ENCODE measurements at places on chromosomes 7 and 10.
A peak's percentile ranks its signal among the peaks of the same experiment; 100 is the strongest.

GRCh38 chr7:30352169-30352568 is 67.8 kb downstream of the ZNRF2 start:
- no peak for DNase-seq

- no peak for DNase-seq
Measured at GRCh38 chr10:85900487-85900886, 466.1 kb downstream of the GRID1 start.

- no peak for DNase-seq
Measured at GRCh38 chr10:31619531-31620061, 300.6 kb downstream of the ZEB1 start.

GRCh38 chr7:126001349-126001748 is 1071.7 kb upstream of the POT1 start:
- DNase-seq = no peak

GRCh38 chr10:122525788-122526187 is 34.8 kb upstream of the DMBT1 start:
- DNase-seq = no peak

GRCh38 chr10:53009961-53010907 is 237.7 kb upstream of the MBL2 start:
- DNase-seq = no peak

DNA sequence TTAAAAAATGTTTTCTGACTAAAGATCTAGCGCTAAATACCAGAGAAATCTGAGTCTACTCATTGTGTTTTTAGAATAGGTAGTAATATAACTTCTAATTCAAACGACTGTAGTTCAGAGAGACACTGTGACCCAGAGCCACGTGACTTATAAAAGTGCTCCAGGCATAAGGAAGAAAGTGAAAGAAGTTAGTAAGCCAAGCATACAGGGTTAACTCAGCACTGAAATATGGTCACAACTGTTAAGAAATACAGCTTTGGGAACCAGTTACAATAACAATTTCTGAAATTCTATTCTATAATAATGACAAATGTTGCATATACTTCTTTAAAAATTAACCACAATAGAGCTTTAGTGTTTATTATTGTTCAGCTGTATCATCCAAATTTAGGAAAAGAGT is 119.1 kb downstream of the TFEC start:
- no peak for DNase-seq

DNA sequence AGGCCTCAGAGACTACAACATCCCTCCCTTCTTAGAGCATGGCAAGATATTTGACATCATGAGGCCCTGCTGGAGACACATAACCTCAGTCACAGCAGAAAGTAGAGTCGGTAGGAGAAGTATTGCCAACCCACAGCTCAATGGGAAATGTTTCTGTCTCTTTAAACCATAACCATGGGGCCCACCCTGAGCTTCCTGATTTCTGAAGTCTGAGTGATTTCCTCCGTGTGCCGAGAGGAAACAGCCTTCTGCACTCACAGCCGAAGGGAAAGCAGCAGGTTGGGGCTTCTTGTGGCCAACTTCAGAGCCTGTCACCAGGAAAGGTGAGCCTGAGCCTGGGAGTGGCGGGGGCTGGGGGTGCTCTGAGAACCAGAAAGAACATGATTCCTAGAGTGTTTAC is at the start of gene GIMAP1:
TSS of gene GIMAP1 (plus strand) at position 246 of the 400 bp plus-strand sequence. CDS start 2,435 bp downstream, outside the sequence.
- DNase-seq = no peak

- DNase-seq = no peak
Measured at GRCh38 chr7:117445206-117445605, 17.9 kb upstream of the ASZ1 start.

DNA sequence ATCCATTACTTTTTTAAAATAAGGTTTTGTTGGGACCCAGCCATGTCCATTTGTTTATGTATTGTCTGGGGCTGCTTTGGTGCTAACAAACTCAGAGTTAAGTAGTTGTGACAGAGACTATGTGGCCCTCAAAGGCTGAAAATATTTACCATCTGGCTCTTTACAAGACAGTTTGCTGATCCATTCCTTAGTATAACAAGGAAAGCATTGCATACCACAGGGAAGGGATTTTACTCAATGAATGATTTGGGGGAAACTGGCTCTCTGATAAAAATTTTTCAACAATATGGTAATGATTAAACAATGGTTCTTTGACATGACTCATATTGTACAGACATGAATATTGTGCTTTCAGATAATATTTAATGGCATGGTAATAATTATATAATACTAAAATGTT is 738.1 kb downstream of the KCNMA1 start:
- no peak for DNase-seq

GRCh38 chr10:108204528-108205305 is 1040.2 kb upstream of the SORCS1 start:
- no peak for DNase-seq

- DNase-seq = peak; percentile 6
Measured at GRCh38 chr10:13271552-13272163, 28.2 kb downstream of the PHYH start.

DNA sequence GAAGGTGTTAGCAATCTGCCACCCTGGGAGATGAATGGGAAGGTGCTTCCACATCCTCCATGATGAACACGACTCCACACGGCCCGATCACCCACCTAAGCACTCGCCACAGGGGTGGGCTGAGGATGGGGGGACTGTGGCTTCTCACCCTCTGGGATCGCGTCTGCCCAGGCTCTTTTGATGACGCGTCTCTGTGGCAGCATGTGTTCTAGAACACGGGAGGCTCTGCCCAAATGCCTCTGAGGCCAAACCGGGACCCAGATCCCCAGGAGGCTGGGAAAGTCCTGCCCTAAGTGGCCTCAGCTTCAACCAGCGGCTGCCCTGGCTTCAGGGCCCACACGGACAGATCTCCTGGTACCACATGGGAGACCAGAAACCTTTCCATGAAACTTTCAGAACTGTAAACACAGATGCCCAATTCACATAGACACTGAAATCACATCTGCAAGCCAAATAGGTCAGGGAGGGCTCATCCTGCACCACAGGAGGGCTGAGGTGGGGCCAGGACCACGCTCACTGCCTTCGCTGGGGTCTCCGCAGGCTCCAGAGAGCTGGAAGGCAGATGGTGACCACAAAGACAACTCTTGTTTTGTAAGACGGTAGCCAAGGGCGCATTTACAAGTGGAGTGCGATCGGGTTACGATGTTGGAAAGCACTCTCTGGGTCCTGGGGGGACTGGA is 200.6 kb downstream of the PTPRN2 start:
- no peak for DNase-seq

DNA sequence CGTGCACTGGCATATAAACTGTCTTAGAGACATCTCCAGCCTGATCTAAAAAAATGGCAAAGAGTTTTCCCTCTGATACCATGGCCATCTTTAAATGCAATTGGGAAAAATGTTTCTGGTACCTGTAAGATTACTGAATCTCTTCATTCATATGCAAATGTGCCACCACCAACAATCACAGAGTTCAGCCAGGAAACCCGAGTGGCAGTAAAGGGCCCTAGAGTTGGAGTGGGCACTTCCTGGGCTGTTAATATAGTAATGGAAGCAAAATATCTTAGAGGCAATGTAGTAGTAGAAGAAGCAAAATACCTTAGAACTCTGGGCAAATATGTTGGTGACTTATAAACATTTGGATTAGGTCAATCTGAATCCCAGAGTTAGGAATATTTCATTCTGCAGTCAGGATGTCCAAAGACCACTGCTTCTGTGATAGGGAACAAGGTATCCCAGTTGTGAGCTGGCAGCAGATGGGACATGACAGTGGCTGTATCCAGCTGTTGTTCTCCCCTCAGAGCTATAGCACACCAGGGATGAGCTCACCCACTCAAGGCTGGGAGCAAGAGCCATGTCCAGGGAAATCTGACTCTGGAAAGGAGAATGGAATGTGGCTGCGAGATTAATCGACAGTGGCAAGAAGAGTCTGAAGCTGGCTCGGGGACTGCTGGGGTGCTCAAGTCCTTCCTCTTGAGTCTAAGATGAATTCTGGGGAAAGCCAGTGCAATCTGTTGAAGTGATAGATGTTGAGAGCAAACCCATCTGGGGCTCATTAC is 332.1 kb downstream of the PHTF2 start:
- DNase-seq = no peak

DNA sequence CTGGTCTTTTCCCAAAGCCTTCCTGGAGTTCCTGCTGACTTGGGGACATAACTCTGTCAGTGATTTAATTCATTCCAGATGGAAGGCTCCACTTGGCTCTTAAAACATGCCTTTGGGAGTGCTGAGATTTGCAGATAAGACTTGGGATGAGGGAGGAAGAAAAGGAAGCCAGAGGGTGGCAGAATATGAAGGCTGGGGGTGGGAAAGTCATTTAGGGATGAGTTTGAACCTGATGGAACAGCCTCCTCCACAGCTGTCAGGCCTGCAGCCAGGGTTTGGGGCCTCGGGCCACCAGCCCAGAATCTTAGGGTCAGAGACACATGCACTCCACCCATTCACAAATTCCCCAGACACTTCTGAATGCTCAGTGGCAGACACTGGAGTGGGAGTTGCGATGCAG is 28.4 kb upstream of the EIF5AL1 start:
- no peak for DNase-seq

DNA sequence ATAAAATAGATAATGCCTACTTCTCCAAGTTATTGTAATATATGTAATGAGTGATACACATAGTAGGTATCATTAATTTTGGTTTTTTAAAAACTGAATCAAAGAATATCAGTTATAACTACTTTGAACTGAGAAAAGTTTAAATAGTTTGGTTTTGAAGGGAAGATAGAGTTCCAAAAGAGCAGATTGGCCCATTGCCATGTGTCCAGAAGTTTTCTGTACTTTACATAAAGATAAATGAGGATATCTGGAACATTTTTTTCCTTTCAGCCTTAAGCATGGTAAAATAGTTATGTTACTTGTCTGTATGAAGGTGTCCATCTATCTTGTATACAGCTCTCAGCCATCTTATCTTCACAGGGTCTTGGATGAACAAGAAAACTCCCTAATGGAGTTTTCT is 97.9 kb upstream of the MXI1 start:
- DNase-seq = no peak

DNA sequence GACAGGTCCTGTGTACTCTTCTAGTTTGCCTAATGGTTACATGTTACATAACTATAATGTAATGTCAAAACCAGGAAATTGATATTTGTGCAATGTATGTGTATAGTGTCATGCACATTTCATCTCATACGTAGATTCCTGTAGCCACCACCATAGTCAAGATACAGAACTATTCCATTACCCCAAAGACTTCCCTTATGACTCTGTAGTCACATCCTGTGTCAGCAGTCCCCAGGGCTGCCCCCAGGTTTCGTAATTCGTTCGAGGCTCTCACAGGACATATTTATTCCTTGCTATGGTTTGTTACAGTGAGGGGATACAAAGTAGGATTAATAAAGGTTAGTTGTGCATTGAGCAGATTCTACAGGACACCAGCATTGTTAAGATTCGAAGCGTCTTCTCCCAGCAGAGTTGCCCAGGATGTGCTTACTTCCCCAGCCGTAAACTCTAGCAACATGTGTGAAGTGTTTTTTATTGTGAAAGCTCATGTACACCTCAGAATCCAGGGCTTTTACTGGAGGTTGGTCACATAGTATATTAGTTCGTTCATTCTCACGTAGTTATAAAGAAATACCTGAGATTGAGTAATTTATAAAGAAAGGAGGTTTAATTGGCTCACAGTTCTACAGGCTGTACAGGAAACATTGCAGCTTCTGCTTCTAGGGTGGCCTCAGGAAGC is 18.6 kb downstream of the RABGEF1 start:
- DNase-seq = no peak

DNA sequence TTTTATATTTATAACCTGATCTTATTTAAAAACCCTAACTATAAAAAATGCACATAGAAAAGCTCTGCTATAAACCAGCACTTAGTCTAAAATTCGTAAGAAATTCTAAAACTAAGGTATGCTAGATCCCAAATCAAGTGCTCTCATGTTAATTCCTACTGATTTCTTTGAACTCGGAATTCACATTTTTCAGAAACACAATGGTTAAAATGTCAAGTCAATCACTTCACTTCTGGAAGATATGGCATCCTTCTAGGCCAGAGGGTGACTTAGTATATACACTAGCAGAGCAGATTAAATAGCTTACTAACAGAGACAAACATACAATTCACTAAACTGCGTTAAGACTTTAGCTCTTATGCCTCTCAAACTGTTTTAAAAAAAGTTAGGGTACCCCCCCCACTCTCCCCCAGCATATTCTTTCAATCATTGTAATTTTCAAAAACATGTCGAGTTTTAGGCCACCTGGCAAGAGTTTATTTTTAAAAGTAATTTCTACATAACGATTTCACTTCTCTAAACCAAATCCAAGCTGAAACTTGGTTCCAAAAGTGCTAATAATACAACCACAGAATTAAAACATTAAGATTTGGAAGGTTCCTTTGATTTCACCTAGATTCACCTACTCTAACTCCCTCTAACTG is 129.4 kb downstream of the NRBF2 start:
- no peak for DNase-seq

GRCh38 chr10:119826771-119827170 is 45.9 kb downstream of the MCMBP start:
- DNase-seq = no peak

GRCh38 chr10:3397846-3398245 is 225.3 kb upstream of the PITRM1 start:
- DNase-seq = no peak

DNA sequence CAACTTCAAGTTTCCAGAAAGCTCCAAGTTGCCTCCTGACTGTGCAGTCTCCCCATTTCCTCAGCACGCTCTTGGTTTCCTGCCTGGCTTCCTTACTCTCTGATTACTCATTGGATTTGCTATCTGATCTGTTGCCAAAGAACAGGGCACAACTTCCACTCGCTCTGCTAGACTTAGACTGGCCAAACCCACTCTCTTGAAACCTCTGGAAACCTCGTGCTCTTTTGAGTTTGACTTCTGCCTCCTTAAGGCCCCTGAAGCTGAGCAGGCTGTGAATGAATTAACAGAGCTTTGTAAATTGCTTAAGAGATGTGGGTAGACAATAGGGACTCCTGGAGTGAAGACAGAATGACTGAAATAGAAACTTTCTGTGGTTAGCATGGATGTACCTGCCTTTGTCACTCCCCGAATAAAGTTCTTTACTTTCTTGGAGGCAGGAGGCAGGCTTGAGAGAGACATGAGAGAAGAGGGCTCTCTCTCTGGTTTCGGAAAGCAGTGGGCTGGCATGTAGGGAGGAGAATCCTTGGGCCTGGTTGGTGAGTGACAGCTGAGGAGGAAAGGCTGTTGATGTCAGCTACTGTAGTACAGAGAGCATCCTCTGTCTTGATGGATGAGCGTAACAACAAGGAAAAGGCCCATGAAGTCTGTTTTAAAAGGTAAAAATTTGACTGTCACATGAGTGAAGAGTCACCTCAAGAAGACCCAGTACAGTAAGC is 70.8 kb downstream of the CHN2 start:
- no peak for DNase-seq

DNA sequence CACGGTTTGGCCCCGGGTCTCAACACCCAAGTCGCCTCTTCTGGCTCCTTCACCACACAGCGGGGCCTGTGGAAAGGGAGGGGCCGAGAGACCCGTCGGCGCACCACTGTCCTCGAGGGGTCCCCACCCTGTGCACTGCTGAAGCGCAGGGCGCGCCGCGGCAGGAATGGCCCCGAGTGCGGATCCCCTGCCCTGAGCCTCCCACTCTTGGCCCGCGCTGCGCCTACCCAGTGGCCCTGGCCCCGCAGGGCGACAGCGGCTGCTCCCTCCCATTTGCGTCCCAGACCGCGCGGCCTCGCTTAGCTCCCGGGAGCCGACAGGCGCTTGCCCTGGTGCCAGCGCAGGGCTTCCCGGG is 2.1 kb upstream of the SFMBT2 start:
- DNase-seq = no peak

- no peak for DNase-seq
Measured at GRCh38 chr7:82078807-82079206, 309.0 kb upstream of the HGF start.
